Natural killer cell treated with Interleukin-12 subunit alpha and Interleukin-12 subunit beta and Interleukin-15 and Interleukin-18, amount 100 ng/mL, for 72 hours (primary cell): ENCODE measurements at places on chromosomes 1 and 21. TPM values are rescaled to one million over a fixed set of nuclear protein-coding genes. Genes with fewer than 3 reads are reported as not detected.

The CRNN gene
- not detected for total RNA-seq

GRCh38 chr1:91513706-91514105 lies 13.1 kb downstream of the CDC7 start:
- DNase-seq, result no peak
- peak overlapping the region; percentile 89 for H3K27ac ChIP-seq
- H3K27me3 ChIP-seq, result no peaks in the 10 kb centered on the region

- H3K36me3 ChIP-seq, result no peaks in the 10 kb centered on the region
- no peak for DNase-seq
- H3K4me1 ChIP-seq, result no peaks in the 10 kb centered on the region
- no peak overlapping the region for H3K4me3 ChIP-seq
- H3K27me3 ChIP-seq, result no peaks in the 10 kb centered on the region
Observed at GRCh38 chr1:241591736-241592135, 48.4 kb downstream of the CHML start.

GRCh38 chr21:32245971-32246370 lies 32.9 kb downstream of the MIS18A start:
- H3K27ac ChIP-seq, result no peak overlapping the region
- no peak for DNase-seq
- H3K27me3 ChIP-seq, result peaks cover 34% of the 10 kb centered on the region
- H3K4me3 ChIP-seq, result no peak overlapping the region

DNA sequence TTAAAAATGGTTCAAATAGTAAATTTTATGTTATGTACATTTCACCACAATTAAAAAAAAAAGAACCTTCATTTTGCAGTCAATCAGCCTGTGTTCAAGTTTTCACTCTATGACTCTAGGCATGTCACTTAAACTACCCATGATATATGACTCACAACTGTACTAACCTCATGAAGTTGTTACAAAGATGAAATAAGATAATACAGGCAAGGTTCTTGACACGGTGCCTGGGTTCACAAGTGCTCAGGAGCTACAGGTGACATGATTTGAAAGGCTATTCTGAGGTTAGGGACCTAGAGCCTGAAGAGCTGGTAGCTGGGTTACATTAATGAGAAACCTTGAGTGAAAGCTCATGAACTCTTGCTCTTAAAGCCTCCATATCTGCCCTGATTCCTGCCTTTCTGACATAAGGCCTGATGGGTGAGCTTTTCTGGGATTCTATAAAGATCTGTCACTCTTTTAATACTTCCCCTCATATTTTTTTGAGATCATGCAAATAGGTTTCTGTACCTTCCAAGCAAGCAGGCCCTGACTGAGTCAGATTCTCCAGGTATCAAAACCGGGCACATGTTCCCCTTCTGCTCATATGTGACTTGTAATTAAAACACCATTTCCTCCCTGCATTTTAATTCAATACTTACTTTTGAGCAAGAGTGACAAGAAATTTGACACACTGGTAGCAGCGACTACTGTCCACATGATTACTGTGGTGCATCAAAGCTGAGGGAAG lies 34.0 kb downstream of the PCSK9 start:
- DNase-seq, result no peak
- H3K27me3 ChIP-seq, result no peaks in the 10 kb centered on the region

DNA sequence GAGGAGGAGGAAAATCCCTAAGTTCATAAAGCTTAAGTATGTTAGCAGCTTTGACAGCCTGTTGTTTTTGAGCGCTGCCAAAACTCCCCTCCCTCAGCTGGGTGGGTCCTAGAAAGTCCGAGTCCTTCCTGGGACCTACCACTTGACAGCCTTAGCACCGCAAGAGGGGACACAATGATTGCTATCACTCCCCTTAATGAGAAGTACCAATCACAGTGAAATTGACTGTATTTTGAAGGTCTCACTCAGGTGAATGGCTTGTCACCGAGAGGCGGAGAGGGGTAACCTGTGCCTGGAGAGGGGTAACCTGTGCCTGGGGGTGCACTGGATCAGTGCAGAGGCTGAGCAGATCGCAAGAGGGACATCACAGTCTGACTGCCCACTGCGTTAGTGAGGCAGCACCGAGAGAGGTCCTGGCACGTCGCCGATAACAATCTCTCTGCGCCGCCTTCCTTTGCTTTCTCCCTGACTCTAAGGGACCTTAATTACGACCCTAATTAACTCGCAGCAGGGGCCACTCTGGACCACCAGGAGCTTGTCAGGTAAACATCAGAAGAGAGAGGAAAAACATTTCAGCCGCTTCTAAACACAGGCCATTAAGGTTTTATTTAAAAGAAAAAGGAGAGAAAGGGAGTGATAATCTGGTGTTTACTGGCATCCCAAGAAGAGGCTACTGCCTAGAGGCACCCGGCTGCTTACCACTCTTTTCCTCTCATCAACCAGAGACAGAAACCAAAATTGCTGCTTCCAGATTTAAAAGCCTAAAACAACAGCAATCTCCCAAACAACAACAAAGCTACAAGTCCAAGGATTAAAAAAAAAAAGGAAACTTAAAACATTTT lies 25.7 kb upstream of the KCNK1 start:
- H3K4me1 ChIP-seq, result no peaks in the 10 kb centered on the region
- no peaks in the 10 kb centered on the region for H3K36me3 ChIP-seq
- peaks cover 22% of the 10 kb centered on the region for H3K27me3 ChIP-seq
- no peak overlapping the region for H3K27ac ChIP-seq

DNA sequence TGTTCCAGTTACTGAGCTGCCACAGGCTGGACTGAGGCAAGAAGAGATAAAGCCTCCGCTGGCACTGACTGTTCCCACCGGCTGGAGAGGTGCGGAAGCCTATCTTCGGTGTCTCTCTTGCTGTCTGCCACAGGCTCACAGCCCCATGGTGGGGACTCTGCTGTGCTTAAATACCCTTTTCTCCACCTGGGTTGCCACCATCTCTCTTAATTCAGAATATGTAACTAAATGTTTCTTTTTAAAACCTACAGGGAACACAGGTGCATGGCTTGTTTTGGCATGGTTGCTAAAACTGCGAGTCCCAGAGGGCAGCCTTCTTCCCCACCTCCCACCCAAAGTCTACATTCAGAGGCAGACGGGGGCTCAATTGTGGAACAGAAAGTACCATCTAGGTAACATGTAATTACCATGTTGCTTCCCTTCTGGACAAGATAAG lies 8.1 kb upstream of the LBR start:
- H3K36me3 ChIP-seq, result no peaks in the 10 kb centered on the region
- peak overlapping the region; percentile 6 for H3K27ac ChIP-seq
- H3K27me3 ChIP-seq, result no peaks in the 10 kb centered on the region
- H3K4me3 ChIP-seq, result no peak overlapping the region
